ENCODE measurements at places on chromosomes 6 and 20. TPM values are rescaled to one million over a fixed set of nuclear protein-coding genes. Genes with fewer than 3 reads are reported as not detected.

THBD gene
- total RNA-seq = 144 TPM

CTCFL gene
- total RNA-seq = not detected

SLC25A27 gene
- 17.4 TPM for total RNA-seq

FRK gene
- total RNA-seq = 1.9 TPM

GGT7 gene
- 9.0 TPM for total RNA-seq

PNLDC1 gene
- 1.5 TPM for total RNA-seq

AKAP12 gene
- 29.9 TPM for total RNA-seq
